HFFc6 (cell line): ENCODE measurements at places on chromosomes 2 and 18.

DNA sequence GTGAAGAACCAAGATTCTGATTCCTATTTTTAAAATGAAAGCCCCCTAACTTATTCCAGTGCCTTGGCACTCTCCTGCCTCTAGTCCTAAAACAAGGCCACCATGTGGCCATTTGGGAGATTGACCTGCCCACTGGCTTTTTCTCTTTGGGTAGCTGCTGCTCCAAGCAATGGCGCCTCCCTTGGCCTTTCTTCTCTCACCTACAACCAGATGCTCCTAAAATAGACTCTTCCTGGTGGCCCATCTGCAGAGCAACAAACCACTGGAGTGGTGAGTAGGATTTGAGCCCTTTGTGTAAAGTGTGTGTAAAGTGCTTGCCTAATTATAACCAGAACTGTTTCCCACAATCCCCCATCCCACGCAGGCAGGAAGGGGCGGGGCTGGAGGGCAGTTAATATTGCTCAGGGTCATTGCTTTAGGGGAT, 114.2 kb downstream of the FHOD3 start:
- H3K4me3 ChIP-seq: no peak overlapping the region
- peaks cover 54% of the 10 kb centered on the region for H3K4me1 ChIP-seq
- H3K27me3 ChIP-seq: no peaks in the 10 kb centered on the region
- no peaks in the 10 kb centered on the region; the same call in 1 of the 2 replicates for H3K36me3 ChIP-seq
- peak; percentile 56 for DNase-seq

- peaks cover 46% of the 10 kb centered on the region for H3K36me3 ChIP-seq
- H3K27ac ChIP-seq: peak overlapping the region; percentile 60
These were observed 66.7 kb downstream of the RTN4 start for GRCh38 chr2:54983345-54984220.

- H3K36me3 ChIP-seq: no peaks in the 10 kb centered on the region
- peak; percentile 75 for DNase-seq
- H3K27ac ChIP-seq: peak overlapping the region; percentile 89
- H3K27me3 ChIP-seq: no peaks in the 10 kb centered on the region
- peaks cover 93% of the 10 kb centered on the region for H3K4me1 ChIP-seq
- peak overlapping the region; percentile 89 for H3K4me3 ChIP-seq
These were observed 186.3 kb downstream of the TCF4 start for GRCh38 chr18:55401638-55402191.

DNA sequence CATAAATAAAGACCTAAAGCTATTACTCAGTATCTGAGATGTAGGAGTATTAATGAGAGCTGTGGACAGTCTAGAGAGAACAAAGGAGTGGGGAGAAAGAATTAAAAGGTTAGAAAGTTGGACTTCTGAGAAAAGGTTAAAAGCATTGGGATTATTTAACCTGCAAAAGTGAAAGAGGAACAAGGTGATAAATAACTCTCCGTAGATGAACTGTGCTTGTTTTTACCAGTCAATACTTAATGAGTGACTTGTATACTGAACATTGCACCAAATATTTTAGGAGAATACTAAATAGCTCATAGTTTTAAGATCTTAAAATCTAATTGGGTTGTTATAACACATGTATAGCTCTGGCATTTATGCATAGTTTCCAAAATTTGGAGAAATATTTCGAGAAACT, 137.5 kb downstream of the GPD2 start:
- peaks cover 13% of the 10 kb centered on the region for H3K36me3 ChIP-seq
- no peak overlapping the region for H3K27ac ChIP-seq
- H3K4me1 ChIP-seq: no peaks in the 10 kb centered on the region

GRCh38 chr2:52861596-52861995, 906.0 kb upstream of the CHAC2 start:
- H3K4me1 ChIP-seq: peaks cover 18% of the 10 kb centered on the region; the same call in 1 of the 2 replicates
- H3K4me3 ChIP-seq: no peak overlapping the region
- no peaks in the 10 kb centered on the region for H3K27me3 ChIP-seq
- no peaks in the 10 kb centered on the region for H3K36me3 ChIP-seq
- H3K27ac ChIP-seq: no peak overlapping the region

GRCh38 chr2:80303909-80304837, at the start of gene LRRTM1:
Gene LRRTM1, minus strand, starts transcription at chr2:80304752. Its CDS starts 933 bp downstream, at chr2:80303819.
- H3K4me3 ChIP-seq: no peak within 1 kb of the TSS
- no peaks in the 10 kb centered on the region for H3K4me1 ChIP-seq
- DNase-seq: no peak
- no peaks in the 10 kb centered on the region for H3K36me3 ChIP-seq
- peaks cover 16% of the 10 kb centered on the region for H3K27me3 ChIP-seq
- H3K27ac ChIP-seq: no peak within 1 kb of the TSS

GRCh38 chr2:235643680-235644511, 150.1 kb downstream of the AGAP1 start:
- no peak overlapping the region for H3K4me3 ChIP-seq
- no peaks in the 10 kb centered on the region for H3K36me3 ChIP-seq
- H3K27me3 ChIP-seq: peaks cover 4% of the 10 kb centered on the region
- H3K4me1 ChIP-seq: peaks cover 47% of the 10 kb centered on the region

- peak overlapping the region; percentile 66 for H3K27ac ChIP-seq
- DNase-seq: peak; percentile 21
- H3K27me3 ChIP-seq: peaks cover 7% of the 10 kb centered on the region
- H3K4me3 ChIP-seq: peak overlapping the region; percentile 15
These were observed 27.1 kb downstream of the CRACDL start for GRCh38 chr2:98908931-98909316.

DNA sequence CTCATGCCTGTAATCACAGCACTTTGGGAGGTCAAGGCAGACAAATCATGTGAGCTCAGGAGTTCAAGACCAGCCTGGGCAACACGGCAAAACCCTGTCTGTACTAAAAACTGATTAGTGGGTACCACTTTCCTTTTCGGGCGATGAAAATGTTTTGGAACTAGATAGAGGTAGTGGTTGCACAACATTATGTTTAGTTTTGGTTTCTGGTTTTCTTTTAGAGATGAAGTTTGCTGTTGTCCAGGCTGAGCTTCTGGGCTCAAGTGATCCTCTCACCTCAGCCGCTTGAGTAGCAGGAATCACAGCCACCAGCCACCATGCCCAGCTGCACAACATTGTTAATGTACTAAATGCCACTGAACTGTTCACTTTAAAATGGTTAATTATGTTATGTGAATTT, 27.6 kb downstream of the AAK1 start:
- no peak overlapping the region for H3K27ac ChIP-seq
- no peaks in the 10 kb centered on the region; the same call in 1 of the 2 replicates for H3K27me3 ChIP-seq
- no peak overlapping the region for H3K4me3 ChIP-seq
- no peak for DNase-seq
- peaks cover 36% of the 10 kb centered on the region for H3K36me3 ChIP-seq
- peaks cover 18% of the 10 kb centered on the region for H3K4me1 ChIP-seq

DNA sequence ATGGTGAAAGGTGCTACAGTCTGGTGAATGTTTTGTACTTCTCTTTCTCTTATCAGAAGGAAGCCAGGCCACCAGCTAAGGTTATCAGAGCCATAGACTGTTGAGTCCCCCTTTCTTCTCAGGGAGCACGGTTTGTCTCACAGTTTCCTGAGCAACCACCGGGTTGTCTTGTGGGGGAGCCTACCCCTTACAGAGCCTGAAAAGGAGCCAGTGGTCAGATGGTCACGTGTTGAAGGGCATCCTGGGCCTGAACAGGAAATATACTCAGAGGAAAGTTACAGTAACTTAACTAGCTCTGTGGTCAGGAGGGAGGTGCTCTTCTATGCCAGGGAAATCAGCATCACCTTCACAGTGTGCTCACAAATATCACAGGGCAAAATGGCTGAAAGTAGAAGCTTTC, 11.6 kb downstream of the CD28 start:
- peaks cover 13% of the 10 kb centered on the region for H3K4me1 ChIP-seq
- DNase-seq: no peak
- no peaks in the 10 kb centered on the region; the same call in 1 of the 2 replicates for H3K27me3 ChIP-seq
- no peaks in the 10 kb centered on the region for H3K36me3 ChIP-seq

- DNase-seq: peak; percentile 47
- no peak overlapping the region for H3K4me3 ChIP-seq
- H3K4me1 ChIP-seq: peaks cover 6% of the 10 kb centered on the region; the same call in 1 of the 2 replicates
- no peaks in the 10 kb centered on the region for H3K36me3 ChIP-seq
These were observed 115.1 kb downstream of the EML6 start for GRCh38 chr2:54838585-54839035.

- no peaks in the 10 kb centered on the region; the same call in 1 of the 2 replicates for H3K27me3 ChIP-seq
- H3K4me3 ChIP-seq: no peak overlapping the region
- H3K4me1 ChIP-seq: peaks cover 7% of the 10 kb centered on the region; the same call in 1 of the 2 replicates
- H3K36me3 ChIP-seq: peaks cover 27% of the 10 kb centered on the region
- H3K27ac ChIP-seq: no peak overlapping the region
These were observed 14.6 kb downstream of the SFT2D3 start for GRCh38 chr2:127715778-127716449.

DNA sequence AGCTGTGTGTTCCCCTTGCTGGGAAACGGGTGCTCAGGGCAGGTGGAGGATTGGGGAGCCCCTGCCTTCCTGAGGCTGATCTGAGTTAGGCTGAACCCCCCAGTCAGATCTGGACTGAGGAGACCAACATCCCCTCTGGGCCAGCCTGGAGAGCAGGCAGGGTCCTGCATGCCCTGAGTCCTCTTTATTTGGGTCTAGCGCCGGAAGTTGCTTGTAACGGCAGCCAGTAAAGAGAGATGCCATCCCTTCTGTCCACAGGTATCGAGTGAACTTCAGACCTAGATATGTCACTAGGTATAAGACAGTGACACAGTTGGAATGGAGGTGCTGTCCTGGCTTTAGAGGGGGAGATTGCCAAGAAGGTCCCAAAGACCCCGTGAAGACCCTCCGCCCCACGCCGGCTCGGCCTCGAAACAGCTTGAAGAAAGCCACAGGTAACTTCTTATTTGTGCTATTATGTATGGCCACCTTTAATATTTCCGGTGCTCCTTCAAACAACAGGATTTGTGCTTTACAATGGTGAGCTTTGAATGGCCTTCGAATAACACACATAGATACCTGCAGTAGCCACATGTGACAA, 38.0 kb downstream of the EMILIN2 start:
- H3K36me3 ChIP-seq: no peaks in the 10 kb centered on the region
- H3K27me3 ChIP-seq: no peaks in the 10 kb centered on the region; the same call in 1 of the 2 replicates
- no peak for DNase-seq
- no peak overlapping the region for H3K4me3 ChIP-seq

- no peaks in the 10 kb centered on the region for H3K36me3 ChIP-seq
- DNase-seq: no peak
- no peak overlapping the region for H3K27ac ChIP-seq
- H3K4me3 ChIP-seq: no peak overlapping the region
- no peaks in the 10 kb centered on the region for H3K4me1 ChIP-seq
- H3K27me3 ChIP-seq: peaks cover 17% of the 10 kb centered on the region
These were observed 71.2 kb downstream of the TGFA start for GRCh38 chr2:70482401-70482800.

GRCh38 chr2:11212645-11213044, 57.4 kb downstream of the SLC66A3 start:
- H3K27ac ChIP-seq: no peak overlapping the region
- H3K4me3 ChIP-seq: no peak overlapping the region
- peaks cover 30% of the 10 kb centered on the region for H3K36me3 ChIP-seq

- DNase-seq: no peak
- no peaks in the 10 kb centered on the region for H3K36me3 ChIP-seq
These were observed 386.8 kb upstream of the NETO1 start for GRCh38 chr18:73254564-73254963.

GRCh38 chr2:26720322-26721114, 28.0 kb downstream of the KCNK3 start:
- peak; percentile 54 for DNase-seq
- peaks cover 41% of the 10 kb centered on the region for H3K4me1 ChIP-seq
- H3K27ac ChIP-seq: peak overlapping the region; percentile 43; the same call in 1 of the 2 replicates
- no peaks in the 10 kb centered on the region for H3K36me3 ChIP-seq
- peaks cover 1% of the 10 kb centered on the region for H3K27me3 ChIP-seq

DNA sequence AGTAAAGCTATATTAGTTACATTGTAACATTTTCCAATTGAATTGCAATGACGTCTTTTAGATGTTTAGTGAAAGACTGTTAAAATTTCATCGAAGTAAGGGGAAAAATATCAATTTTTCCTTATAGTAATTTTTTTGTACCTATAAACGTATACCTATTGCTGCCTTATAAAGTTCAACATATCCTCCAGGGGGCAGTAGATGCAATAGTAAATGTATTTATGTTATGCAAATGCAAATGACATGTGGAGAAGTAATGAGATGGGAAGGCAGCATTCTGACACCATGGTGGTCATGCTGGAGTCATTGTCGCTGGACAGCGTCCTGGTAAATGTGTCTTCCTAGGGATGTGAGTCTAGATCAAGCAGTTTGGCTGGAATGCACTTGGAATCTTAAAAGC, 38.7 kb downstream of the MSTN start:
- peak; percentile 41 for DNase-seq
- no peaks in the 10 kb centered on the region for H3K36me3 ChIP-seq
- no peak overlapping the region for H3K4me3 ChIP-seq
- H3K4me1 ChIP-seq: no peaks in the 10 kb centered on the region

DNA sequence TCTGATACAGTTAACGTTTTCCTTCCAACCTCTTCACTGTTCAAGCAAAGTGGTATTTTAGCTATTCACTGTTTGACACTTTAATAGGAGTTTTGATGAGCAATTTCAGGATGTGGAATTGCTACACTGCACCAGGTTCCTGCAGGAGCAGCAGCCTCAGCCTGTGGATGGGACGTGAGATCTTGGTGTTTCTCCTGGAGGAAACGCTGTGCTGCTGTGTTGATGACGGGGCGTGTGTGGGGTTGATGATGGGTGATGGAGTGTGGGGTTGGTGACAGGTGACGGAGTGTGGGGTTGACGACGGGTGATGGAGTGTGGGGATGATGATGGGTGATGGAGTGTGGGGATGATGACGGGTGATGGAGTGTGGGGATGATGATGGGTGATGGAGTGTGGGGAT, 98.9 kb downstream of the RTP5 start:
- H3K4me1 ChIP-seq: peaks cover 21% of the 10 kb centered on the region
- H3K4me3 ChIP-seq: no peak overlapping the region
- H3K27me3 ChIP-seq: peaks cover 6% of the 10 kb centered on the region; the same call in 1 of the 2 replicates
- H3K27ac ChIP-seq: no peak overlapping the region
- no peak for DNase-seq

DNA sequence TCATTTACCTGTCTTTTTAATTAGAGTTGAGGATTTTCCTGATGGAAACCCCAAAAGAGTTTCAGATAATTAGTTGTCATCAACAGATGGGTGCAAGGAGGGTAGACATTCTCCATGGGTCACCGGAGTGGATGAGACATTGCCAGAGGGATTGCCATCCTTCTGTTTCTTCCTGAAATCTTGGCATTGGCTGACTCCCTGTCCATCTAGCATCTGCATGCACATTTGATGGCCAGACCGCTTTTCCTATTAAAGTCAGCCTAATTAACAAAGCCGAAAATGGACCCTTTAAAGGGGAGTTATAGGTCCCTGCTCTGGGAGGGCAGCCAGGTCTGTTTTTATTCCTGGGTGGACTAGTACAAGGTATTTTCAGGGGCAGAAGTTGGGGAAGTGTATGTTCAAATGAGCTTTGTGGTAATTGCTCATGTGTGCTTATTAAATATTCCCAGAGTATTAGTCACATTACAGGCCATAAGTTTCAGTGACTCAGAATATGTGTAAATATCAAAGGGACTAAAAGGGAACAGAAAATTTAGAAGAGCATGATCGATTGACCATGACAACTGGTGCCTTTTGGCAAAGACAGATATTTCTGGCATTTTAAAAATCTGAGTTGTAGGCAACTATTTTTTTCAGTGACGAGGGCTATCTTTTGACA, 209.8 kb downstream of the PHLPP1 start:
- H3K27ac ChIP-seq: peak overlapping the region; percentile 47; the same call in 1 of the 2 replicates
- peaks cover 1% of the 10 kb centered on the region; the same call in 1 of the 2 replicates for H3K27me3 ChIP-seq
- H3K36me3 ChIP-seq: no peaks in the 10 kb centered on the region

- no peak overlapping the region for H3K27ac ChIP-seq
- no peaks in the 10 kb centered on the region; the same call in 1 of the 2 replicates for H3K27me3 ChIP-seq
These were observed 22.2 kb upstream of the NAB1 start for GRCh38 chr2:190626641-190627210.
